ENCODE measurements at places on chromosomes 5 and 9.

- no peak for DNase-seq
Observed at GRCh38 chr9:95053611-95054570, 263.6 kb downstream of the FANCC start.

- no peak for DNase-seq
Observed at GRCh38 chr5:17219469-17219868, 2.0 kb downstream of the BASP1 start.

- no peak for DNase-seq
Observed at GRCh38 chr9:128416432-128417019, 4.1 kb upstream of the CERCAM start.

GRCh38 chr5:126358525-126358924 is 64.7 kb upstream of the GRAMD2B start:
- DNase-seq: no peak

DNA sequence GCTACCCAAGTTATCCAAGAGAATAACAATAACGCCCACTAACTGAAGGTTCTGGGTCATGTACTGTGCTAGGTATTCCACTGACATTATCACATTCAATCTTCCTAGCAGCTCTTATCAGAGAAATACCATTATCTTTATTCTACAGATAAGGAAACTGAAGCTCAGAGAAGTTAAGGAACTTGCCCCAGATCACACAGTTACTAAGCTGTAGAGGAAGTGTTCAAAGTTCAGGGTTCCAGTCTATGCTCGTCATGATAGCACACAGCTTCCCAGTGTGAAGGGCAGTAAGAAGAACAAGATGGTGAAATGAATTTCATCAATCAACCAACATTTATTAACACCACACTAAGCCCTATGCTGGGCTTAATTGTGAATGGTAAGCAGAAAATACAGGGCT is 29.6 kb downstream of the ELOVL7 start:
- DNase-seq: no peak

All from A549 (cell line).